ENCODE measurements at places on chromosomes 3 and 15. TPM values are rescaled to one million over a fixed set of nuclear protein-coding genes. Genes with fewer than 3 reads are reported as not detected.

SAMD7 gene
- not detected for total RNA-seq

SYNM gene
- total RNA-seq, result 36.4 TPM

PSMD6 gene
- 64.1 TPM for total RNA-seq

PLA2G4E gene
- total RNA-seq, result not detected

SMCO1 gene
- total RNA-seq, result not detected

GOLGA6B gene
- total RNA-seq, result not detected

PTH1R gene
- 16.3 TPM for total RNA-seq

SCAMP2 gene
- 108 TPM for total RNA-seq

FGF12 gene
- total RNA-seq, result 4.5 TPM

MME gene
- total RNA-seq, result 138 TPM

FOXB1 gene
- not detected for total RNA-seq

COL7A1 gene
- total RNA-seq, result 0.84 TPM

REC114 gene
- total RNA-seq, result not detected

TMEM158 gene
- 5.7 TPM for total RNA-seq

SLC28A2 gene
- total RNA-seq, result not detected

PPARG gene
- 349 TPM for total RNA-seq

ATP1B3 gene
- total RNA-seq, result 354 TPM

UNC13C gene
- total RNA-seq, result not detected

Data from mesenteric fat pad (tissue), 1 donor.